ENCODE measurements at places on chromosomes 13 and 19. TPM values are rescaled to one million over a fixed set of nuclear protein-coding genes. Genes with fewer than 3 reads are reported as not detected.

- no peak for DNase-seq
Observed at GRCh38 chr13:52840066-52840465, 8.4 kb downstream of the PCDH8 start.

The APBA3 gene
- 20.7 TPM for total RNA-seq

The TMEM145 gene
- not detected for total RNA-seq

The BCL3 gene
- 6.3 TPM for total RNA-seq

DNA sequence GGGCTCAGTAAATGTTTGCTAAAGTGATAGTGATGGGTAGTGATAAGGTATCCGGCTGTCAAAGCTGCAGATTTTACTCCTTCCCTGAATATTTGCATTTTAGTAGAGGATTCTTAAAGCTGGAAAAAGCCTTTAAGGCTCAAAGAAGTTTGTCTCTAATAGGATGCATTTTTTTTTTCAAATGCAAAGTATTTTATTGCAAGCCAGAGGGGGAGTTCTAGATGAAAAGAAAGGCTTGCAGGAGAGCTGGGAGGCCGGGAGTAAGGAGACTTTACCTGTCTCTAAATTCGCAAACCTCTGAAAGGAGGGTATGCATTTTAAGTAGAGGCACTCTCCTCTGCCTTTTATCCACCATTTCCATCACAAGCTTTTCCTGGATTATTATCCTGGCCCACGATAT, 100.7 kb upstream of the FNDC3A start:
- no peak for DNase-seq

DNA sequence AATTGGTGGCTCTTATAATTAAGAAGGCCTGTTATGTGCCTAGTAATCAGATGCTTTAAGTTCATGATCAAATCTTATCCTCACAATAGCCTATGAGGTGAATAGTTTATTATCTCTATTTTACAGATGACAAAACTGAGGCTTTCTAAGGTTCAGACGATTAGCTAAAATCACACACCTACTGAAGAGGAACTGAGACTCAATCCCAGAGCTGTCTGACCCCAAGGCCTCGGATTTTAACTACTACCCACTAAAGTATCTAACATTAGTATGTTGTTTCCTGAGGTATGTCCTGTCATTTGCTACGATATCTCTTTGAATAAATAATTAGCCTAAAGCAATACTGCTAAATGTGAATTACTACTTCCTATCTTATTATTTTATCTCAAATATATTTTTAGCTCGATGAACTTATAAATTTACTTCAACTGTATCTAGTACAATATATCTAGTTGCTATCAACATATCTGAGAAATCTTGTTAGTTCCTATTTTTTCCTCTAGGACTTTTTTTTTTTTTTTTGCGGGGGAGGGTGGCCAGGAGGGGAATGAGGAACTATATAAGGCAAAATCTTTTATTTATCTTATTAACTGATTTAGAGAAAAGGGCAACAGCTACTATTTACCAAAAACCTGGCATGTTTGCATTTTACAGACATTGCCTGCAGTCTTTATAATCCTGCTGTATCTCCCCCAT, 118.5 kb downstream of the ABCC4 start:
- DNase-seq, result no peak

The GNG8 gene
- not detected for total RNA-seq

The MAST1 gene
- 0.32 TPM for total RNA-seq

The NLRP5 gene
- not detected for total RNA-seq

- DNase-seq, result peak; percentile 66
Observed at GRCh38 chr19:9054765-9055164, 32.1 kb upstream of the OR1M1 start.

GRCh38 chr19:14048443-14049153, 13.3 kb downstream of the PALM3 start:
- peak; percentile 62 for DNase-seq

DNA sequence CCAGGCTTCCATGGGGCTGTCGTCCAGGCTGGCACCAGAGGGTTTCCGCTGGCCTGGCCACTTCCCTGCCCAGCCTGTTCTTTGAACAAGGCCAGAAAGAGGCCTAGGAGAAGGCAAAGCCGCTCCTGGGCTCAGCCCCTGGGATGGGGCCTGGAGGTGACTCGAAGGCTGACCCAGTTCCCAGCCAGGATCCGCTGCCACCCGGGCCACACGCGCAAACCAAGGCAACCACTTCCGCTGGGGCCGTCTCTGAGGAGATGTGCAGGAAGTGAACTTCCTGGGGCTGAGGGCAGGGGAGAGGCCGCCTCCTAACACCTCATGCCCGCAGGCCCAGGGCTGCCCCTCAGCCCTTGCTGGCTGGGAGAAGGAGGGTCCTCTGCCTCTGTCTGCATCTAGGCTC, 15.2 kb downstream of the PLEKHF1 start:
- no peak for DNase-seq

All from hepatocyte (in vitro differentiated cells).